RWPE2 (cell line): ENCODE measurements at places on chromosomes 7 and 10.

- DNase-seq: no peak
Measured at GRCh38 chr10:107166403-107166802, 1.9 kb upstream of the SORCS1 start.

GRCh38 chr10:75233444-75234016 lies 2.2 kb downstream of the COMTD1 start:
- no peak for DNase-seq

- no peak for DNase-seq
Measured at GRCh38 chr7:128157906-128158305, 83.2 kb upstream of the LEP start.

DNA sequence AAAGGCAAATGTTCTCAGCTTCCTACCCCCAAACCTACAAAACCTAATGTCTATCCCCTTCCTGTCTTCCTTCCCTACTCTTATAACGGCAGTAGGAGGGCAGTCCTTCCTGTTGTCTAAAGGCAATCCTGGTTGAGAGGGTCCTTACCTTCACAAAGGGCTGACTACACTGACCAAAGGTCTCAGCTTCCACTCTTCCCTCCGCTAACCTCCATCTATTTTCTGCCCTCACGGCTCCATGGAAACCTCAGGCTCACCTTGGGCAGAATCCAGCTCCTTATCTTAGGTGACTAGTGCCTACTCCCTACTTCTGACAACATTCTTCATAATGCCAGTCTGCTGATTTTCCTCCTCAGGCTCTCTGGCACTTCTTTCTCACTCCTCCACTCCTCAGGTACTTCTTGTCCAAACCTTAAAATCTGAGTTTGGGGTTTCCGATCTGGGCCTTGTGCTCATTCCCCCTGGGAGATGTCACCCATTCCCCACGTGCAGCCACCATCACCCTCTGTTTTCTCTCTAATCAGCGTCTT lies 542 bp downstream of the FBXL13 start:
- no peak for DNase-seq

DNA sequence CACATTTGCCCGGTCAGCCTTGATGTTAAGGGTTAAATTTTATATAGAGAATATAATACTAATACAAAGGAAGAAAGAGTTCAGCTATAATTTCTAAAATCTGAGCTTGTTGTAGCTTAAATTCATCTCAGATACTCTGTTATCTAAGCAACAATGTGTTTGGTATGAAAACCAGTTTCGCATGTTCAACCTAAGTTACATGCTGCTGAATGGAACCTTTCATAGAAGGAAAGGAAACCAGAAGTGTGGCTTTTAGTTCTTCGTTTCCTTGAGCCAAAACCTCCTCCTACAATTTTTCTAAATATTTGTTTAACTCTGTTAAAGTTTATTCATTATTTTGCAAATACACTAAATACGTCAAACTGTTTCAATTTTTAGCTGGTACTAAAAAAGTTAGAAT lies 18.5 kb downstream of the AGR2 start:
- DNase-seq: no peak

DNA sequence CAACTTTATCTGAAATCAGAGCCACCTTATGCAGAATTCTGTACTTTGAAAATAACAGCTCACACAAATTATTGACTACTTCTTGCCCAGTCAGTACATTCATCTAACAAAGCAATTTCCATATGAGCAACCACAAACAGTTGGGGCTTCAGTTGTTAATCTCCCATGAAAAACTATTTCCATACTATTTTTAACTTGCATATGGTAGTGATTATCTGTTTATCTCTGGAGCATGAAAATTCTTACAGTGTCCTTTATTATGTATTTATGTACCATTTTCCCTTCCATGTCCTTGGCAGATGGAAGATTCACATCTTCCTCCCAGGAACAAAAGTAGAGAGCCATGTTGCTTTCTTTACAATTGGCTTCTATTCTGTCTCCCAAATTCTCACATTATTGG lies 285.7 kb downstream of the CRPPA start:
- no peak for DNase-seq

- DNase-seq: peak; percentile 33
Measured at GRCh38 chr7:151830121-151830830, 46.6 kb downstream of the PRKAG2 start.

GRCh38 chr10:78470267-78471103 lies 436.8 kb downstream of the RPS24 start:
- DNase-seq: peak; percentile 18

GRCh38 chr10:101837748-101838147 lies 5.9 kb downstream of the KCNIP2 start:
- peak; percentile 9 for DNase-seq

- DNase-seq: no peak
Measured at GRCh38 chr10:63281967-63282366, 148.8 kb downstream of the NRBF2 start.
